ENCODE measurements at places on chromosomes 1 and 21.
A peak's percentile ranks its signal among the peaks of the same experiment; 100 is the strongest.

DNA sequence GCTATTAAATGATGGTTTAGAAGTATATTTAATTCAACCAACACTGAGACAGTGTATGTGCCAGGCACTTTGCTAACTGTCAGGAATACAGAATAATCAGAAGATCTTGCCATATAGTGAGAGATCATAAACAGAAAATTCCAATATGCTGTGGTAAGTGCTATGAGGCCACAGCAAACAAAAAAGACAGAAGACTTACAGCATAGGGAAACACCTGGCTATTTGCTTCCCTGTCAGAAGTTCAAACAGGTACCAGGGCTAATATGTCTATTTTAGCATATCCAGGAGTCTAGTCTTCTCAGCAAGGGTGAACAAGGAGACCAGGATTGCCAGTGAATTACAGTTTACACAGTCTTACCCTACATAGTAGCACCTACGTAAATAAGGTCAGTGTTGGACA, 30.4 kb downstream of the TRIT1 start:
- no peak for DNase-seq

- peak; percentile 5 for DNase-seq
Measured at GRCh38 chr1:109133815-109134214, 19.9 kb downstream of the ELAPOR1 start.

DNA sequence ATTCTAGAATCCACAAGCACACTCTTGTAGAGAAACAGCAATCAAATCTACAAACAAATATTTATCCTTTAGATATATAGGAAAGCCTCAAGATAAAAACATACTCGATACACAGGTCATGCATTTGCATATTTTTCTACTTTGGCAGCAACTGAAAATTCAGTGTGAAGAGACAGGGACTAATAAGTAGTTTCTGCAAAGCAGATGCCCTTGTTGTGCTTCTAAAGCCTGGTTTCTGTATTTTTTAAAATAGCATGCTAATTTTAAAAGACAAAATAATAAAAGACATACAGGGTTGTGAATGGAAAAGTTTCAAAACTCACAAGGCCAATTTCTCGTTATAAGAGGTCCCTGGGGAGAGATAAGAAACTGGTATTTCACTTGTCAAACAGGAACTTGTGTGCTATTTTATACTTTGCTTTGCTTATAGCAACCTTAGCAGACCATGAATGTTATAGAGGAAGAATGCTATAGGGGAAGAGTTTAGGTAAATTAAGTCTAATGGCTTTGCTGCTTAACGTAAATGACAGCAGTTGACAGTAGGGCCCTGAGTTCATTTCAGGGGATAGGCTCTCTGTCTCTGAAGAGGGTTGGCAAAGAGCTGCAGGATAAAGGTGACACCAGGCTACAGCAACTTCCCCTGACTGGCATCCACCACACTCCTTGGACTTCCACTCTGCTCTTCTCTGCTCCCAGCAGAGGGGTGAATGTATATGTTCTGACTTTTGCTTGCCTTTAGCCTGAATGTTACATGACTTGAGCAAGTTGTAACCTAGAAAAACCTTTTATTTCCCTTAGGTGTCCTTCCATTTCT, 9.4 kb upstream of the RGS13 start:
- no peak for DNase-seq

GRCh38 chr1:156433602-156434001, 64.6 kb downstream of the RHBG start:
- no peak for DNase-seq

- DNase-seq: no peak
Measured at GRCh38 chr1:224809137-224809536, 120.3 kb upstream of the DNAH14 start.

- no peak for DNase-seq
Measured at GRCh38 chr21:38355353-38355752, 98.6 kb downstream of the KCNJ15 start.

GRCh38 chr1:179029321-179029759, 3.6 kb downstream of the FAM20B start:
- DNase-seq: no peak

- no peak for DNase-seq
Measured at GRCh38 chr1:7236844-7237515, 451.7 kb downstream of the CAMTA1 start.

DNA sequence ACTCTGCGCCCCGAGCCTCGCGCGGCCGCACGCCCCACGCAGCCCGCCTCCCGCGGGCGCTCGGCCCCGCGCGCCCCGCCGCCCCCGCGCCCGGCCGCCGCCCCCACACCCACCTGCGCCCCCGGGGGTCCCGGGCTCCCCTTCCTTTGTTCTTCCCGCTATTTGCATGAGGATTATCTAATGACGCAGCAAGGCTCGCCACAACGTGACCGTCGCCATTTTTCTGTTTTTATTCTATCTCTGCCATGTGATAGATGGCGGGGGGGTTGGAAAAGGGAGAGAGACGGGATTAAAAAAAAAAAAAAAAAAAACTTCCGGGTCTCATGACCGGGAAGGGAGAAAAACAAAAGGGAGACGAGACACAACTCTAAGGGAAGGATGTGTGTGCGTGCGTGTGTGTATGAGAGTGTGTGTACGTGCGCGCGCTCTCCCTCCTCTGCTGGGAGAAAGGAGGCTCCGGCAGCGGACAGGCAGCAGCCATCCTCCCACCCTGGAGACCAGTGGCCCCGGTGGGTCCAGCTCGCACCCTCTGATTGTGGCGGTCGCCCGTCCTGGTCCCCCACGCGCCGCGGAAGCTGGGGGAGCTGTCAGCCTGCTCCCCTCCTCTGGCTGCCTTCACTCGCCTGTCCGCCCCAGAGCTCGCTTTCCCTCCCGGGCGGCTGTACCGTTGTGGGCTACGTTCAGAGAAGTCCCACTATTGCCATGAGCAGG, 80.4 kb upstream of the AK4 start:
- peak; percentile 75 for DNase-seq

DNA sequence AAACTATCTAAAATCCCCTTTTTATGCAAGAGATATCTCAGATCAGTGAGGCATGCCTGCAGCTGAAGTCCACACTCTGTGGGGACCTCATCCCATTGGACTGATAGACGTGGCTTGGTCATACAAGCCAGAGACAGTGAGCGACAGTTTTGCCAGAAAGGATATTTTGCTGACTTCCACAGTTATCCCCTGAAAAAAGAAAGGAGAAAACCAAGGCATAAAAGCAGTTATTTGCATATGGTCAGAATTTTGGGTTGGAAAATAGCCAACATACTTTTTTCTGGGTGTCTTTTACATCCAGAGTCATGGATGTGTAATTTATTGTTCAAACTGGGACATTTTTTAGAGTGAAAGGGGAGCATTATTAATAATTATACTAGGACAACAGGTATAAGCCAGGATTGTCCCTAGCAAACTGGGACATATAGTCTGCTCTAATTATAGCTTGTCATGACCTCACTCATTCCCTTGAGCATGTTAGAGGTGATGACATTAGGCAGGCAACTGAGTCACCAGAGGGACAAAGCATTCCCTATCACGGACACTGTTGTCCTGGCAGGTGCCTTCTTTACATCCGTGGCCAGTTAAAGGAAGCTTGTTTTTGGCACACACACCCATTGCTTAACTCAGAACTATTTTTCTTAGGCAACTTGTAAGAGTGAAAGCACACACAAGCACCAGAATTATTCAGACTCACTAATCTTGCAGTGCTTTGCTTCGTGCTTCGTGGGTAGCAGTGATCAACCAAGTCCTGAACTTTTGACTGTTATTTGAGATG, 65.5 kb downstream of the PRRX1 start:
- DNase-seq: peak; percentile 80

- no peak for DNase-seq
Measured at GRCh38 chr1:233661376-233662159, 47.7 kb downstream of the KCNK1 start.

DNA sequence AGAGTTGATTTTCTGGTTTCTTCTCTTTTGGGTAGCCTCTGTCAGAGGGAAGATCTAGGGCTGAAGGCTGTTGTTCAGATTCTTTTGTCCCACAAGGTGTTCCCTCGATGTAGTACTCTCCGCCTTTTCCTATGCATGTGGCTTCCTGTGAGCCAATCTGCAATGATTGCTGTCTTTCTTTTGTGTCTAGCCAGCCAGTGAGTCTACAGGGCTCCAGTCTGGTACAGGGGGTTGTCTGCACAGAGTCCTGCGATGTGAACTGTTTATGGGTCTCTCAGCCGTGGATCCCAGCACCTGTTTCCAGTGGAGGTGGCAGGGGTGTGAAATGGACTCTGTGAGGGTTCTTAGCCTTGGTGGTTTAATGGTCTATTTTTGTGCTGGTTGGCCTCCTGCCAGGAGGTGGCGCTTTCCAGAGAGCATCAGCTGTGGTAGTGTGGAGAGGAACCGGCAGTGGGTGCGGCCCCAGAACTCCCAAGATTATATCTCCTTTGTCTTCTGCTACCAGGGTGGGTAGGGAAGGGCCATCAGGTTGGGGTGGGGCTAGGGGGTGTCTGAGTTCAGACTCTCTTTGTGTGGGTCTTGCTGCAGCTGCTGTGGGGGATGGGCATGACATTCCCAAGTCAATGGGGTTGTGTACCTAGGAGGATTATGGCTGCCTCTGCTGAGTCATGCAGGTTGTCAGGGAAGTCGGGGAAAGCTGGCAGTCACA, 81.3 kb upstream of the C21orf91 start:
- DNase-seq: no peak

- DNase-seq: no peak
Measured at GRCh38 chr1:63935553-63935952, 161.7 kb downstream of the ROR1 start.

DNA sequence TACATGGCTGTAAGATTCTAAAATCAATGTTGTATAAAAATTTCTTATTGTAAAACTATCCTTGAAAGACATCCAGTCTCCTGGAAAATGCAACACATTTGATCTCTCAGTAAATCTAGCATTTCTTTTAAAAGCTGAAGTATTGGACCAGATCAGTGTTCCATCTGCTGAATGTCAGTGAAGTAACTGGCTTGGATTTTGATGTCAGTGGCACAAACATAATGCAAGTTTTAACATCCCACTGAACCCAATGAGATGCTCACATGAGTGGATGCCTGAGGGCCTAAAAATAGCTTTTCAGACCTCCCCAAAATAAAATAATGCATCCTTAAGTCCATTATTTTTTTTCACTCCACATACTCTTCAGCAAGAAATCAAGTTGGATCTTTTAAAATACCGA, 1432.2 kb downstream of the MRPL39 start:
- no peak for DNase-seq

GRCh38 chr1:101098327-101098726, 72.7 kb upstream of the DPH5 start:
- DNase-seq: no peak

GRCh38 chr21:45169682-45170081, 95.3 kb downstream of the ADARB1 start:
- DNase-seq: no peak

GRCh38 chr1:30642391-30643120, 80.8 kb downstream of the MATN1 start:
- no peak for DNase-seq

DNA sequence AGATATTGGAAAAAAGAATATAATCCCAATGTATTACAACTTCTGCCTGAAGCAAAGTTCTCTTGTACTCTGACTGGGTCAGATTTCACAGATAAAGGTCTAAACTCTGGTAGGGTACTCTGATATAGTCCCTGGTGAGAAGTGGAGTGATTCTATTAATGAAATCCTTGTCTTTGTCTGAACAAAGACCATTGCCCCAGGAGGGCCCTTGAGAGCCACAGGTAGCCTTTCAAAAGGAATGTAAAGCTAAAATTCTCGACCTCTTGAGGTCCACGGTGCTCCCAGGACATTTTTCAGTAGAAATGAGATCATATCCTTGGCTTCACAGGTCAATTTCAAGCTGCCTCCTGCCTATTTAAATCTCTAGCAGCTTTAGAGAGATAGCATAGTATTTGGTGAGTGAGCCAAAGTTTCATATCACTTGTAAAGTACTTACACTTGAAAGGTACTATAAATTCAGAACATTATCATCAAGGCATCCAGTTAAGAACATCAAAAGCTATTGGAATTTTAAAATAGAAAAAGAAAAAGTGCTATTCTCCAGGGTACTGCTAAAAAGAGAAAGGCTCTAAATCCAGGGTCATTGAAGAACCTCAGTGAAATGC, 10.1 kb downstream of the TNNI3K start:
- no peak for DNase-seq

DNA sequence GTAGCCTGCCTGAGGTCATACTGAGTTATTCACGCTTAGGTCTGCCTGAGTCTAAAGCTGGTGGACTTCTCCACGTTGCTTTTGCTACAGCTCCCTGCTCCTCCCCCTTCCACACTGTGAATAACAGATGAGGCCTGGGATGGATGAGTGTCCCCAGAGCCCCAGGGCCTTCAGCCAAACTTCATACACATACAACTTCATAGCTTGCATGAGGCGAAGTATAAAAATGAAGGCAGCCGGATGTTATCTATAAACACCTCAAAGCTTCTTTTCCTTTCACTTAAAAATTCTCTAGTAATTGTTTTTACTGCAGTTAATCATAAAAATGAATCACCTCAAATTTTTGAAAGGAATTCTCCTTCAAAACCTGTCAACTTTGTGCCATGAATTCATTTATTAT, 70.2 kb downstream of the DAB1 start:
- peak; percentile 36 for DNase-seq

DNA sequence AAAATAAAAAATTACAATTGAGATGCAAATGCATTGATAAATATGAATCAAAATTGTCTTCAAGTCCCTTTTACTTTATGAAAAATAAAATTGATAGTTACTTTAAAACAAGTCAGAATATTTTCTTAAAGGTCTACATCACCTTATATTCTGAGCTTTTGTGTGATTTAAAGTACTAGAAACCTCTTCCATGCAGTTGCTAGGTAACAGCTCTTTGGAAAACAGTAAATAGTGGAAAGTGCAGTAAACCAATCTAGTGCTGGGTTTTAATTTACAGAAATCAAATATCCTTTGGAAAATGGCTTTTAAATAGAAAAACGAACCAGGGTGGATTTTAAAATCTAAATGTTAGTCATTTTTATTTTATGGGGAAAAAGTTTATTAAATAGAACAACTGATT, 227.9 kb downstream of the KCNT2 start:
- DNase-seq: no peak
